Fibroblast of skin of left biceps (primary cell): ENCODE measurements at places on chromosomes 16 and 17.

GRCh38 chr16:86984991-86985647, 332.1 kb downstream of the C16orf95 start:
- DNase-seq: no peak

- DNase-seq: no peak
Measured at GRCh38 chr16:49395021-49395420, 21.4 kb downstream of the C16orf78 start.

- no peak for DNase-seq
Measured at GRCh38 chr16:49116873-49117272, 164.8 kb downstream of the CBLN1 start.

GRCh38 chr17:31061678-31062077, 33.1 kb upstream of the NF1 start:
- DNase-seq: no peak

GRCh38 chr17:16568541-16569357, at the start of gene ZNF287:
ZNF287 (minus strand) TSS chr17:16569204; CDS start chr17:16567731, 1,473 bp downstream.
- DNase-seq: peak; percentile 71
